Cardiac fibroblast (primary cell): ENCODE measurements at places on chromosomes 4 and X.

DNA sequence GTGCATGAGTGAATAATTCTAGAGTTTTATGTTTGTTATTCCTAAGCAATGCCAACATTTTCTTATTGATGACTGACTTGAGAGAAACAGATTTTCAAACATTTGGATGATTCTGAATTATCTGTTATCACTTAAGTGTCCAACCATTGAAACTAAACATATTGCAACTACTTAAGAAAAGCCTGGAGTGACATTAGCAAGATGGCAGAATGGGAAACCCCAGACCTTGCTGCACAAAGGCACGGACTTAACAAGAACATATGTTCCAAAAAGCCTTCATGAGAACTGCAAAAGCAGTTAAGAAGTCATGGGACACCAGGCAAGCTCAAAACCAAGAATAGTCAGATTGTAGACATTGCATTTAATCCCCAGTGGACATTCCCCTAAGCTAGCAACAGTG lies 215.1 kb downstream of the DCHS2 start:
- no peak for DNase-seq

DNA sequence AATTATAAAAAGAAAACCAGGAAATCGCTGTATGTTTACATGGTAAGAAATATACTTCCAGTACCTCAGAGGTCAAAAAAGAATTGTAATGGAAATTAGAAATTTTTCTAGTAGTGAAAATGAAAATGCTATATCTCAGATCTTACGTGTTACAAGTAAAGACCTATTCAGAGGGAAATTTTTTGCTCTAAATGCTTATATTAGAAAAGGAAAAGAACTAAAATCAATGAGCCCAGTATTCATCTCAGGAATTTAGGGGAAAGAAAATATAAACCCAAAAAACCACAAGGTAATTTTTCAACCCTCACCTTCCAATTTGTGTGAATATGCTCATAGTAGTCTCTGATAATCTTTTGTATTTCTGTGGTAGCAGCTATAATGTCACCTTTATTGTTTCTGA lies 145.6 kb downstream of the RAP1GDS1 start:
- DNase-seq: no peak

GRCh38 chr4:102541697-102542096 lies 40.5 kb downstream of the NFKB1 start:
- no peak for DNase-seq

DNA sequence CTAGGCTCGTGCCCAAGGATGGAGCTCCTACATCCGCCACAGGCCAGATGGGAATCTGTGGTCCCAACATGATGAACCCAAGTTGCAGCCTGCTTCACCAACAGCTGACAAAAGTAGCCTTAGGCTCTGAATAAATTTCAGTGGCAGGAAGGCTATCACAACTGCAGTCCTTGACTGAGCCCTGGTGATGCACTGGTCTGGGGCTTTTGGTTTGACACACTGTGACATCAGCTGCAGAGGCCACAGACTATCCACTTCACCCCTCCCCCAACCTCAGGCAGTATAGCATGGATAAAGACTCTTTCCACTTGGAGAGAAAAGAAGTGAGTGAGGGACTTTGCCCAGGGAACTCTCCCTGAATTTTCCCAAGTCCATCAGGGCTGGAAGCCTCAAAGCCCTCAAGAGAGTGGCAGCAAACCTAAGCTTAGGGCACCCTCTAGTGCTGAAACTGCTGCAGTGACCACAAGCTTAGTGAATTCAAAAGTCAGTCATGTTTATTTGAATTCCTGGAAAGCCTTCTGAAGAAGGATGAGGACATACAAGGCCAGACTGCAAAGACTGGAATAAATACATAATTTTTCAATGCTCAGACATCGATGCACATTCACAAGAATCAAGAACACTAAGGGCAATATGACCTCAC lies 135.0 kb upstream of the TENT5D start:
- peak; percentile 16 for DNase-seq

- peak; percentile 66 for DNase-seq
These were observed 50.6 kb upstream of the ANKRD17 start for GRCh38 chr4:73309211-73309610.

- no peak for DNase-seq
These were observed 115.2 kb upstream of the BMPR1B start for GRCh38 chr4:94642561-94642866.

- no peak for DNase-seq
These were observed 20.7 kb upstream of the ELF4 start for GRCh38 chrX:130130990-130131389.

DNA sequence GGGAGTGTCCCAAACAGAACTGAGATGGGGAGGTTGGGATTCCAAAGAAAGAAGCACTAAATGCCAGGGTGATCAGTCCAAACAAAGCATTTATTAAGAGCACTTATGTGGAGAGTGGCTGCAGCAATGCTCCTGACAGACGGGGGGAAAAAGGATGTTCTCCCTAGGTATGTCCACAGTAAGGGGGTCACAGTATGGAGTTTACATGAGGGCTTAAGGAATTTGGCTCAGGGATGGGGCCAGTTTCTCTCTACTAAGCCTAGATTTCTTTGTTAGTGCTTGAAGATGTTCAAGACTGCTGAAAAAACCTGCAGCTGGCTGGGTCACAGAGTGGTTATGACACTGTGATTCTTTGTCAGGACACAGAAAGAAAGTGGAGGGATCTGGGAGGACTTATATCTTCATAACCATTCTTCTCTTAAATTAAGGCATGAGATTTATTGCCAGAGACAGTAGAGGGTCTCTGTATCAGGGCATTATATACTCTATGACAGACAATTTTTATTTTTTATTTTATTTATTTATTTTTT lies 1468.0 kb downstream of the C4orf33 start:
- no peak for DNase-seq
